ENCODE measurements at places on chromosomes 2 and 18. TPM values are rescaled to one million over a fixed set of nuclear protein-coding genes. Genes with fewer than 3 reads are reported as not detected.

Gene TMEM17
- total RNA-seq, result not detected

Gene HOXD4
- not detected for total RNA-seq

- DNase-seq, result no peak
Measured at GRCh38 chr2:240602266-240603050, 15.9 kb downstream of the CAPN10 start.

- DNase-seq, result no peak
Measured at GRCh38 chr2:140865837-140866236, 1265.0 kb downstream of the LRP1B start.

- DNase-seq, result no peak
Measured at GRCh38 chr18:42548493-42548892, 567.0 kb downstream of the RIT2 start.
